ENCODE measurements at places on chromosomes 7 and 10.

DNA sequence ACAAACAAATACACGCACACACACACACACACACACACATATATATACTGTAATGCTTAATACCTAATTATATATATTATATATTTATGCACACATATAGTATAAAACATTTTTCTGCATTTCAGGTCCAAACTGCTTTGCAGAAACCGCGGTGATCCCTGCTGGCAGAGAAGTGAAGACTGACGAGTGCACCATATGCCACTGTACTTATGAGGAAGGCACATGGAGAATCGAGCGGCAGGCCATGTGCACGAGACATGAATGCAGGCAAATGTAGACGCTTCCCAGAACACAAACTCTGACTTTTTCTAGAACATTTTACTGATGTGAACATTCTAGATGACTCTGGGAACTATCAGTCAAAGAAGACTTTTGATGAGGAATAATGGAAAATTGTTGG is 138.5 kb downstream of the VWC2 start:
- no peak for DNase-seq

- no peak for DNase-seq
Observed at GRCh38 chr10:108836362-108836761, 1086.9 kb downstream of the XPNPEP1 start.

DNA sequence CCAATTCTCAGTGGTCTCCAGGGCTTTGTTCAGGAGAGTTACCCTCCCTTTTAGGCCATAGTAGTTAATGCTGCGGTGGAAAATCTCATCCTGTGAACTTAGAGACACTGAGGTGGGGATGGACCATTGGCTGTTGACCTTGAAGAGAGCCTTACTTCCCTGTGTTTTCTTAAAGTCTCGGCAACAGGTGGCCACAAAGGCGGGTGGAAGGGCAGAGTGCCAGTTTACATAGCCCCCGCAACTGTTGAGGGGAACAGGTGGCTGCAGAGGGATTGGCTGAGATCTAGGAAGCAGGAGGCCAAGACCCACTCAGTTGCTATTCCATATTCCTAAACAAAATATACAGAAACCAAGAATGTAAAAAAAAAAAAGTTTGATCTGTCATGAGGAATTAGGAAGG is 160.6 kb downstream of the ST7 start:
- DNase-seq: no peak

DNA sequence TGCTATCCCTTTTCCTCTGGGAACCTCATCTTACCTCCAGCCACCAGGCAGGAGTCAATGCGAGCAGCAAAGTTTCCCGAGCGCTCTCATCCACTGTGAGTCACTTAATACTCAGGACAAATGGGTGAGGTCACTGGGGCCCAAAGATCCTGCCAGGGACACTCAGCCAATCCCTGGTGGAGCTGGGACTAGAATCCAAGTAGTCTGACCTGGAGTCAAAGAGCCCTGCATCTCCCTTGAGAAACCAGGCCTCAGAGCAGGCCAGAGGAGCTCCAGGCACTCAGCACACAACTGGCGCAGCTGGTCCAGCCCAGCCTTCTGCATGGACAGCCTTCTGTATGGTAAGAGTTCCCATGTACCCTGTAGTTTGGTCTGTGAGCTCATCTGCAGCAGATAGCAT is 142.3 kb downstream of the MAPK8 start:
- peak; percentile 42 for DNase-seq

DNA sequence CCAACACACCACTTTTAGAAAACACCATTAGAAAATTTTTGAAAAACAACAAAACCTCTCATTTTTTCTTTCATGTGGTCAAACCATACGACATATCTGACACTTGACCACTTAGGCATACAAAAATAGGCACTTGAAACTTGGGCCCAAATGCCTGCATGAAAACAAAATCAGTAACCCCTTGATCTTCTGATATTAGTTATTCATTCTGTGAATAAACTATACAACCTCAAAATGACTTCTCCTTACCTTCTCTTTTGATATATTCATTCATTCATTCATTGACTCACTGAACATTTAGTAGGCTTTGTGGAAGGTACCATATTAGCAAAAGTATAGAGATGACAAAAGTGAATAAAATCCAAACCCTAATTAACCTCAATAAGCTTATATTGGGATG is 26.4 kb downstream of the ITGB1 start:
- no peak for DNase-seq

GRCh38 chr7:3264693-3265339 is 36.2 kb upstream of the SDK1 start:
- DNase-seq: no peak

DNA sequence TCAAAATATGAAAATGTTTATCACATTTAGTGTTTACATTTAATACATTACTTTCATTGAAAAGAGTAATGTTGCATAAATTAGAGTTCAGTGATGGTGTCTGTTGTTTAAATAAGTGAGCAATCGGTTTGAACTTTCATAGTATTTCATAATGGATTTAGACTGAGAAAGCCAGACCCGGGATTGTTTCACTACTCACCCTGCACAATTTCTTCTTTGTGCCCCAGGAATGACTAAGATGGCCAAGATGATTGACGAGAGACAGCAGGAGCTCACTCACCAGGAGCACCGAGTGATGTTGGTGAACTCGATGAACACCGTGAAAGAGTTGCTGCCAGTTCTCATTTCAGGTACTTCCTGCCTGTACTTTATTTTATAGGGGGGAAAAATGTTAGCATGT is 74.6 kb downstream of the VCL start:
- peak; percentile 49 for DNase-seq

- no peak for DNase-seq
Observed at GRCh38 chr7:2564970-2565540, 6.3 kb downstream of the IQCE start.

DNA sequence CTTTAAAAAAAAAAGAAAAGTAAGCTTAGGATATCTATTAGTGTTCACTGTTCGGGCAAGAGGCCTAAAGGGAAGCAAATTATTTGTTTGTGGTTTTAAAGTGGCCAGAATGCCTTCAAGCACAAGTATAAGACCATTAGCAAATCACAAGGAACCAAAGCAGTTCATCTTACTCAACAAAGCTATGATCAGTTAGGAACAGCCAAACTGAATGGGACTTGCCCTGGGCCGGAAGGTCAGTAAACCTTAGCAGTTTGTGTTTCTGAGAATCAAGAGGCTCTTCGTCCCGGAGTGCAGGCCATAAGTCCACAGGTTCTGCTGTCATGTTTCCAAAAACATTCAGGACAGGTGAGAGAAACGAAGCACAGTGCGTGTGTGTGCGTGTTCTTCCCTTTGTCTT is 4.5 kb downstream of the FBXW4 start:
- DNase-seq: no peak

GRCh38 chr7:152000191-152000590 is 25.3 kb upstream of the GALNT11 start:
- no peak for DNase-seq

- DNase-seq: no peak
Observed at GRCh38 chr10:10811562-10811961, 206.1 kb upstream of the CELF2 start.

- no peak for DNase-seq
Observed at GRCh38 chr10:66982792-66983474, 57.1 kb downstream of the LRRTM3 start.

DNA sequence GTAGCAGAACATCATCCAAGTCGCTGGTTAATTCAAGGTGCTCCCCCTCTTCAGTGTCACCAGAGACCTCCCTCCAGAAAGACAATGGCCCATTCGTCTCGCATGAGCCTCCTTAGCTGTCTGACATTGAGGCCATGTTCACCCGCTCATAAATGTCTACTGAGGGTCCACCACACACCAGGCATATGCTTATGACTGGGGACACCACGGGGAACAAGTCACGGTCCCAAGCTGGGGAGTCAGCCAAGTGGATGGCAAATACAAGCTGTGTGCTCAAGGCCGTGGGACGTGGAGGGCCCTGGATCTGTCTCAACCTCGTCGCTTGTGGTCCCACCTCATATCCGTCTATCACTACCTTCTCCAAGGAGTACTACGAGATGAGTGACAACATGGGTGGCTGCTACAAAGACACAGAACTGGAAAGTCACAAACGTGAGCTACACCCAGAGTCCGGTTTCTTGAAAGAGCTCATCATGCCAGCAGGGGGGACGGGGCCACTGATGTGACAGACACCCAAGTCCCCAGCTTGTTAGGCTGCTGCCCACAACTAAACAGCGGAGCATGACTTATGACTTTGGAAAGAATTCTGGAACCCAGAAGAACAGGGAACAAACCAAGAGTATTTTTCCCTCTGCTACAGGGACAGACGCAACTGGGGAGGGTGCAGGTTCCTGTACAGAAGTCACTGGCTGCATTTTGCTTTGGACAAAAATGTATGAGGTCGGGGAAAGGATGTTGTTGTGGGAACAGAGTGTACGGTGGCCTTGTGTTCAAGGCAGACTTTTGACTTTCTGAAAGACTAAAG is 189.6 kb downstream of the COBL start:
- no peak for DNase-seq

DNA sequence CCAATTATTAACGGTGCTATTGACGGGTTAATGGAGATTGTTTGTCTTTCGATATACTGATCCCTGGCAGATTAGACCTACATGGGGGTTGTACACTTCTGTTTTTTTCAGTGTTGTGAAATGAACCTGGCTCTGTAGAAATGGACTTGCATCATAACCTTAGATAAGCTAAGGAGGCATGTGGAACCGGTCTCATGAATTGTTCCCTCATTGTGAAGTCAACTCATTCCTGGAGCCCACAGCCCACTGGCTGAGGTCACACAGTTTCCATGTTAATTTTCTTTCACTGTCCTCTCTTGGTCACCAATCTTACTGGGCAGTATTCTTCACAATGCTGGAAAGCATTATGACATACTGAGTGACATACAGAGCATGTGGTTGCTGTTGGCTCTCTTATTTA is 202.8 kb downstream of the BMPER start:
- DNase-seq: no peak

GRCh38 chr10:69835233-69835632 is 33.5 kb downstream of the COL13A1 start:
- DNase-seq: no peak

DNA sequence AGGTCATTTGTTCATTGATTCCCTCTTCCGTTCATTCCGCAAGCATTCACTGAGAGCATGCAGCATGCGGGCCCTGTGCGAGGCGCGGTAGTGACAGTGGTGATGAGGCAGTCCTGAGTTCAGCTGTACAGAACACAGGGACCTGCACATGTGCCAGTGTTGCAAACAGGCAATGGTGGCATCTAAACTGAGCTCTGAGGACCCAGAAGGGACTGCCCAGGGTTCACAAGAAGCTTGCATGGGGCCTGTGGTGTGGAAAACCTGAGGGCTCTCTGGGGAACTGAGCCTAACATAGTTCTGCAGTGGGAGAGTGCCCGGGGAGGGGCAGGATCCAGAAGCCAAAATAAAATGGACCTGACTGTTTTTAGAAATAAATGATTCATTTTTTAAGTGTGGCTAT is 13.2 kb downstream of the ZNF488 start:
- DNase-seq: no peak

GRCh38 chr7:49425277-49425818 is 348.1 kb upstream of the VWC2 start:
- no peak for DNase-seq

DNA sequence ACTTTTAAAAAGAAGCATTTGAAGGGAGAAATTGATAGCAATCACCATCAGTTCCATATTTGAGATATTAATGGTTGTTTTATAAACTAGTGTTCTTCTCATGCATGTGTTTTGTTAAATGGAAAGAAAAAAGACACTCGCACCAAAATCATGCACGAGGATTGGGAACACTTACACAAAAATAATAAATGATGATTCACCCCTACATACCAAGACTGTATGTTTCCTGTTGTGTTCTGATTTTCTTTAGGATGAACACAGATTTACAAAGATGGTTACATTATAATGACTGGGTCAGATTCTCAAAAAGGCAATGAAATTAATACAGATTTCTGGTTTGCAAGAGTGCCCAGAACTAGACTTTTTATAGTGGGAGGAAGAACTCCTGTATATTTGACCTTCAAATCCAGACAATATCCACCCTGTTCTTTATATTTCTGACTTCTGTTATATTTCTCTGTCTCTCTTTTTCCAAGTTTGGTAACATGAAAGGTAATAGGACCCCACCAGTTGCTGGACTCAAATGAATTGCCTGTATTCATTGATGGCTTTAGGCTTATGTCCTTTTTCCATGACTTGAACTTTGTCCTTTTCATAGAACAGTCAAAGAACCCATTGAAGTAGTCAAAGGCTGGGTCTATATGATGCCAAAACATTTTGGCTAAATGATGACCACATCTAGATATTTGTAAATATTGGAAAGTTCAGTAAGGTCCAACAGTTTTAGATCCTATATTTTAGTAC is 54.4 kb downstream of the SEMA3A start:
- DNase-seq: peak; percentile 4

- DNase-seq: no peak
Observed at GRCh38 chr7:147653456-147653855, 937.1 kb upstream of the C7orf33 start.

- peak; percentile 81 for DNase-seq
Observed at GRCh38 chr10:61975391-61975932, 74.0 kb downstream of the ARID5B start.

DNA sequence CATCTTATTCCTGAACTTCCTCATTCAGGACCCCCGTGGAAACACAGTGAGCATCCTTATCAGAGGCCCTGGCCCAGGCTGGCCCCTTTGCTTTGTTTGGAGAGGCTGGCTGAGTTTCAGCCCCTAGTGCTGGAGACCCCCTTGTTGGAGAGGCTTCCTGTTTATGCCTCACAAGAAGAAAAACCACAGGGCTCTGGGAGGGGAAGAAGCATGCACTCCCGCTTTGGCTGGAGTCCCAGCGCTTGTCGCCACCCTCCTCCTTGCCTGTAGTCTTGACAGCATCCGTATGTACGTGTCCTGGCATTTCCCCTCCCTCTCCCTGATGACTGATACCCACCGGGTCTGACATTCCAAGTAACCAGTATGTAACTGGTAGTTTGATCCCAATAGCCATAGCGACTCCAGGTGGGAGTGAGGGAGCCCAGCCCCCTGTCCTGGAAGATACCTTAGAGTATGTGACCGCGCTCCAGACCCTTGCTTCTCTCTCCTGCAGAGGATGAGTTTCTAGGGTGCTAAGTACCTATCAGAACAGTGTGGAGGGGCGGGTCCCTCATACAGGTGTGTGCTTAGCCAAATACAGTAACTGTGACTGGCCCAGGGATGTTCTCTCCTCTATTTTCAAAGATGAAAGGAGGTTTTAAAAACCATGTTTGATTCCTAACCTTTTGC is 6.9 kb upstream of the ATP6V0E2 start:
- DNase-seq: no peak

DNA sequence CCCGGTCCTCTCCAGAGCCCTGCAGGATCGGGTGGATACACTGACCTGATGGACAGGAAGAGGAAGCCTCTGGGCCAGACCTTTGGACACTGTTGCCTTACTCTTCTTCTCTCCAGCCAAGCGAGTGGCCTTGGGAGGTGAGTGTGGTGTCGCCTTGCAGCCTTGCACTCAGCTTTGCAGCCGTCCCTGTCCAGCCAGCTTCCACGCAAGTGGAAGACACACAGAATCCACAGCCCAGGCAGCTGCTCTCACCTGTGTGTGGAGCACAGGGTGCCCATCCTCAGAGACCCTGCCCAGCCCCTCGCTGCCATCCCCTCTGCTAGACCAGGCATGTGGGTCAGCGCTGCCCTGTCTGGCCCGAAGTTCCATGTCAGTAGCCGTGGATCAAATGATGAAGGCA is 239.1 kb downstream of the EBF3 start:
- no peak for DNase-seq
